Astrocyte (in vitro differentiated cells and primary cell): ENCODE measurements at places on chromosomes 16 and 17. TPM values are rescaled to one million over a fixed set of nuclear protein-coding genes. Genes with fewer than 3 reads are reported as not detected.

- DNase-seq, result no peak
These were observed 61.1 kb downstream of the ADAMTS18 start for GRCh38 chr16:77373726-77374125.

RUNDC3A gene
- 2.0 and 3.4 TPM in 2 replicates for total RNA-seq

BRD7 gene
- 54.8 and 58.5 TPM in 2 replicates for total RNA-seq

LGALS9B gene
- not detected in 2 replicates for total RNA-seq
